Activated CD4-positive, alpha-beta T cell treated with anti-CD3 and anti-CD28 coated beads, Interleukin-2, amount 10 ng/mL, durations not matched to agents 7 days and 5 days (primary cell): ENCODE measurements at places on chromosomes 4 and X.

DNA sequence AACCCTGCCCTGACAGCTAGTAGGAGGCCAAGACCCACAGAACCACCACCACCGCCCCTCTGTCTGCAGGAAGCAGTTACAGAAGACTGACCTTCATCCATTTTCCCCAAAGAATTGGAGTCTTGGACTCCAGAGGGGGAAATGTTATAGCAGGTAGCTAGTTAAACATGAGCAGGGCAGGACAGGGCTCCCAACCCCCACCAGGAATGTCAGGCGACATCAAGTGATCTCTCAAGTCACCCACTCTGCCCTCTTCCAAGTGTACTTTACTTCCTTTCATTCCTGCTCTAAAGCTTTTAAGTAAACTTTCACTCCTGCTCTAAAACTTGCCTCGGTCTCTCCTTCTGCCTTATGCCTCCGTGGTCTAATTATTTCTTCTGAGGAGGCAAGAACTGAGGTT is 17.1 kb upstream of the AADAT start:
- H3K27ac ChIP-seq, result no peak overlapping the region
- DNase-seq, result no peak
- no peaks in the 10 kb centered on the region for H3K36me3 ChIP-seq
- H3K27me3 ChIP-seq, result no peaks in the 10 kb centered on the region
- H3K4me3 ChIP-seq, result no peak overlapping the region

DNA sequence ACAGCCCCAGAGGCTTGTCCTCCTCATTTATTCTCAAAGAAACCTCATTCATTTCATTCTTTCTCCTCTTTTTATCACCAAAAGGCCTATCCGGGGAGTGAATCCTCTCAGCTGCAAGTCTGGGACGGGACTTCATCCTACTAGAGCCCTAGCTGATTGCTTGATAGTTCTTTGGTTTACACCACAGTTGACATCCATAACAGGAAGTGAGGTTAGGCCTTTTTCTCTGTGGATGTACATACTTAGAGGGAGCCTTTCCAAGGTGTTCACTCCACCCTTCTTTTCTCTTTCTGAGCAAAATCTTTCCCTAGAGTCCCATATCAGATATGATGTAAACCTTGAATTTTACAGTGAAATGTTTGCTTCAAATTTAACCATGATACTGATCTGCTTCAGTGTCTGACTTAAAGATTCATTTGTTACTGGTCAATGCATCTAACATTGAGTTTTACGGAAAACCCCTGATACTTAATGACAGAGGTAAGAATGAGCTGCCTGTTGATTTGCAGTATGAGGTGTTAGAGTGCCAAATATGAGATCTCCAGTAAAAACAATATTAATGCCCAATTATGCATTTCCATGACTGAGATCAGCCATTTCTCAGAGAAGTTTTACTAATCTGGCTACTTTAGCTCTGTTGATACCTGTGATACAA is 16.8 kb upstream of the CXCL5 start:
- H3K27me3 ChIP-seq, result no peaks in the 10 kb centered on the region
- peak overlapping the region; percentile 28 for H3K27ac ChIP-seq
- no peak for DNase-seq

- no peaks in the 10 kb centered on the region for H3K27me3 ChIP-seq
- H3K4me3 ChIP-seq, result no peak overlapping the region
- no peaks in the 10 kb centered on the region for H3K4me1 ChIP-seq
Observed at GRCh38 chr4:8005033-8005808, 65.6 kb upstream of the AFAP1 start.

DNA sequence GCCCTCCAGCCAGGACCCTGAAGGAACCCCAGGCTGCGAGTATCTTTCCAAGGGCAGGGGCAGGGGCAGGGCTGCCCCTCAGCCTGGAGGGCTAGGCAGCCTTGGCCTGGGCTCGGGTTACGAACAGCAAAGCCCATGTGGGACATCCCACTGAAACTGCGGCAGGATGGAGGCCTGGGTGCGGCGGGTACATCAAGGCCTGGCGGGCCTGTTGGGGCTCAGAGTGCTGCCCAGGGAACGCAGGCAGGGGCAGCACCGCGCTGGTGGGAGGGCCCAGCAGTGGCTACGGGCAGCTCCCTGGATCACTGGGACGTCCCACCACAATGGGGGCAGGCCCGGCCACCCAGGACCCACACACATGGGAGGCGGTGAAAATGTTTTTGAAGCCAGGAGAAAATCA is 10.9 kb downstream of the NAT8L start:
- H3K4me1 ChIP-seq, result no peaks in the 10 kb centered on the region
- no peaks in the 10 kb centered on the region for H3K36me3 ChIP-seq
- no peak overlapping the region for H3K4me3 ChIP-seq
- no peaks in the 10 kb centered on the region for H3K27me3 ChIP-seq
- no peak for DNase-seq

DNA sequence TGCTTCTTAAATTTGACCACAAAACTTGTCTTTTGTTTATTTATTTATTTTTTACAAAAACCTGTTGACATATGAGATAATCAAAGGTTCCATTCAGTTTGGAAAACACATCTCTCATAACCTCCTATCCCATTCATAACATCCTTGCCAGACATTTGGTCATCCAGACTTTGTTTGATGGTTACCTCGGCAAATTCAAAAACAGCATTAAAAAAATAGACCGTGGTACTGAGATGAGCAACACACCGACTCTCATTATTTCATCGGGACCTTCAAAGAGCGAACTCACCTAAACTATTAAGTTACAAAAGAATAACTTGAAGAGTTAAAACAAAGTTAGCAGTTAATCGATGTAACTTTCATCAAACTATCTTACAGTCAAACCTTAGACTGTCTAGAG is 85.8 kb upstream of the RPS6KA3 start:
- no peak for DNase-seq
- H3K4me1 ChIP-seq, result peaks cover 15% of the 10 kb centered on the region
- no peak overlapping the region for H3K4me3 ChIP-seq
- no peak overlapping the region for H3K27ac ChIP-seq

DNA sequence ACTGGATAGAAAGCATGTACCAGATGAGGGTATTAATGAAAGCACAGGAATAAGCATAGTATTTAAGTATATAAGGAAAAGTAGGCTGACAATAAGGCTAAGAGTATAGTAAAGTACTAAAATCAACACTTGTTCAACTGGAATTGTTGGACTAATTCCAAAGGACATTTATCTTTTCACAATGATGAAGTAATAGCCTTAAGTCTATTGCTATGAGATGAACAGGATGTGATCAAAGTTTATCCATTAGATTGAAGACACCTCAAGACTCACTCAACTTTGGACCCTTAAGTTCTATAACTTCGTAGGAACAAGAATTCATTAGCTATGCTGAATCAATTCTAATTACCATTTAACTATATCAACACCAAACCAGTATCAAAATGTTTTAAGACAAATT is 7.6 kb downstream of the MAD2L1 start:
- no peak for DNase-seq
- H3K4me1 ChIP-seq, result peaks cover 30% of the 10 kb centered on the region

DNA sequence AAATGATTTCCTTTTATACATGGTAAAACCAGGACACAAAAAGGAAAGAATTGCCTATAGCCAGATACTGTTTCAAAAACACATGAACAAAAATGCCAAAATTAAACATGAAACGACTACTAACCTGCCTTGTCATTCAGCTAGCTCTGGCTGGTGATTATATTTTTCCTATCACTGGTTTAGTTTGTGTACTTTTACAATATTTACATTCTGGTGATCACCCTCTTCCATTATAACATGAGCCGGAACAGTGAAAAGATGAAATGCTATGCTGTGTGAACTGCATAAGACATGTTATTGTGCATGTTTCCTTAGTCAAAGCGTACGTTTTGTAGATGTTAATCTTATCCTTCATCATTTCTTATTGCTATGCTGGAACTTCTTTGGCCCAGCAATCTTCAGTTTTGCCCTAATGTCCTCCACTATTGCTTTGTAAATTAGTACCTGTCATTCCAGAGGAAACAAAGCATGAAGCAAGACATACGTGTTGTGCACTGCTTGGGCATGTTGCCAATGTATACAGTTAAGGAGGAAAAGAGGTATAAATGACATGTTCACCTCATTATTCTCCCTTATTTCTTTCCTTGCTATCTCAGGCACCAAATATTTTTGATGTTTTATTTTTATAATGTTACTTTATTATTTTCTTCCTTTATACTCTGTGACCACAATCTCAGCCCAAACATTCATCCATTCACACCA is 386.3 kb downstream of the ARHGAP24 start:
- no peaks in the 10 kb centered on the region for H3K4me1 ChIP-seq
- no peak overlapping the region for H3K4me3 ChIP-seq
- H3K36me3 ChIP-seq, result no peaks in the 10 kb centered on the region
- DNase-seq, result no peak

DNA sequence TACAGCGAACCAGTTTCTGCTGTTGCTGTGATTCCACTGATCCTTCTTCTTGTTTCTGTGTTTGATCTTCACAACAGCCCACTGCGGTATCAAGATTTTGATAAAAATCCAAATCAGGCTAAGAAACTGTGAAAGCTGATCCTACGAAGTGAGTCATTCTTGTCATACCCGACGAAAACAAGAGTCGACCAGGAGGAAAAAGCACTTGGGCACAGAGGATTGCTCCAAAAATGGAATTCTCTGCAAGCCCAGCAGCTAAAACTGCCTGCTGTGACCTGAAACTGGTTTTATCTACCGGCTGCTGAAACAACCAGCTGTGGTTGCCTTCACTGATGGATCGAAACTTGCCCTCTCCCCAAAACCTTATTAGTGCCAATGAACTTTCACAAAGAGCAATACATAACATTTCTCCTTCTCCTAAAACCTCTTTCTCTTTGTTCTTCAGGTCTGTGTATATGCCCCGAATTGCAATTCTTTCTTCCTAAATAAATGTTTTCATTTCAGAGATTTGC is 607.0 kb upstream of the PRKX start:
- H3K36me3 ChIP-seq, result no peaks in the 10 kb centered on the region
- no peaks in the 10 kb centered on the region for H3K4me1 ChIP-seq
- H3K27ac ChIP-seq, result no peak overlapping the region
- no peak for DNase-seq
- no peak overlapping the region for H3K4me3 ChIP-seq

DNA sequence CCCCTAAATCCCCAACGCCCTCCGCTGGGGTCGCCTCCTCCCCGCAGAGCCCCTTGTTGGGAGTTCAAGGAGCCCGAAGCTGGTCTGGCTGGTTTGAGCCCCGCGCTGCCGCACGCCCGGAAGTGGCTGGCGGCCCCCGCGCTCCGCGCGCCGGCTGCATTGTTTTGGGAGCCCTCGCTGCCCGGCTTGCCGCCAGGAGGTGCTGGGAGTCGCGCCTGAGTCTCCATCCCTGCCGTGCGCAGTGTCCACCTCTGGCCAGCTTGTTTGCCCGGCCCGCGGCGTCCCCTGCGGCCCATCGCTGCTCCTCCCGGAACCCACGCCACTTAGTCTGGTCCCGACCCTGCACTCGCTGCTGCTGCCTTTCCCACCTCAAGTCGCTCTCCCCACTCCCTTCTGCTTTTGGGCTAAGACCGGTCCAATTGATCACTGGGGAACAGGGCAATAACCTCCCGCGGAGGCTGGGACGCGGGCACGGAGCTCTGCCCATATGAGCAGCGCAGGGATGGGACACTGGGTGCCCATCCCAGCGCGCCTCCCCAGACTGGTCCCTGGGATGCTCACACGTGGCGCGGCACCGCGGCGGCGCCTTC is 2.2 kb upstream of the SFRP2 start:
- no peak overlapping the region for H3K27ac ChIP-seq
- H3K4me1 ChIP-seq, result peaks cover 32% of the 10 kb centered on the region
- H3K27me3 ChIP-seq, result peaks cover 91% of the 10 kb centered on the region
- DNase-seq, result peak; percentile 23
- H3K4me3 ChIP-seq, result peak overlapping the region; percentile 45
